ENCODE measurements at places on chromosomes 3 and 15. TPM values are rescaled to one million over a fixed set of nuclear protein-coding genes. Genes with fewer than 3 reads are reported as not detected.
A peak's percentile ranks its signal among the peaks of the same experiment; 100 is the strongest.

DNA sequence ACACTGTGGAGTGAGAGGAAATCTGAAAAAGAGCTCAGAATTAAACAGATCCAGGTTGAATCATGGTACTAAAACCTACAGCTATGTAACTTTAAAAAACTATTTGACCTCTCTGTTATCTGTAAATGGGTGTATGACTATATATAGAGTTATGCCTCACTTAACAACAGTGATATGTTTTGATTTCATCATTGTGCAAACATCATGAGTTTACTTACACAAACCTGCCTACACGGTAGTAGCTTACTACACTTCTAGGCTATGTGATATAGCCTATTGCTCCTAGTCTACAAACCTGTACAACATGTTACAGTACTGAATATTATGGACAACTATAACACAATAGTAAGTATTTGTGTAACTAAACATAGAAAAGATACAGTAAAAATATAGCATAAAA, 191.6 kb upstream of the MEIS2 start:
- H3K27ac ChIP-seq, result no peak overlapping the region
- no peaks in the 10 kb centered on the region for H3K27me3 ChIP-seq
- no peak for DNase-seq
- no peaks in the 10 kb centered on the region for H3K36me3 ChIP-seq
- no peak overlapping the region for H3K4me3 ChIP-seq

- no peak for DNase-seq
- H3K4me3 ChIP-seq, result no peak overlapping the region
- no peak overlapping the region for H3K27ac ChIP-seq
- peaks cover 49% of the 10 kb centered on the region for H3K36me3 ChIP-seq
- no peaks in the 10 kb centered on the region for H3K4me1 ChIP-seq
Measured at GRCh38 chr3:196889844-196890708, 22.4 kb downstream of the SENP5 start.

GRCh38 chr3:8638994-8639658, 5.5 kb downstream of the SSUH2 start:
- no peaks in the 10 kb centered on the region for H3K36me3 ChIP-seq
- H3K4me3 ChIP-seq, result no peak overlapping the region
- no peaks in the 10 kb centered on the region for H3K27me3 ChIP-seq
- no peaks in the 10 kb centered on the region for H3K4me1 ChIP-seq
- no peak for DNase-seq
- H3K27ac ChIP-seq, result no peak overlapping the region

DNA sequence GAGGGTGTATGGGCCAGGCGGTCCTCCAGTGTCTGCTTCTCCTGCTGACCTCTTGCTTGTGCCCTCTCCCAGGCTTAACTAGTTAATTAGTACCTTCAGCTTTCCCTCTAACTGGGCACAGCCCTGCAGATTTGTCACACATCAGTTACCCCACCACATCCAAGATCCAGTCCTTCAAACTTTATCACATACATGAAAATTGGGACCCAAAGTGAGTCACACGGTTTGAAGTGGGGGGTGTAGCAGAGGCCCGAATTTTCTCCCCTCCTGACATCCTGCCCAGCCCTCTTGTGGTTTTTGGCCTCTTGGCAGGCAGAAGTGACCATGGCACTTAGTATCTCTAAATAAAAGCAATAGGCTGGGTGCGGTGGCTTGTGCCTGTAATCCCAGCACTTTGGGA, 3.9 kb downstream of the MAPKAPK3 start:
- H3K27ac ChIP-seq, result no peak overlapping the region
- H3K27me3 ChIP-seq, result no peaks in the 10 kb centered on the region
- H3K4me3 ChIP-seq, result no peak overlapping the region
- H3K36me3 ChIP-seq, result no peaks in the 10 kb centered on the region

DNA sequence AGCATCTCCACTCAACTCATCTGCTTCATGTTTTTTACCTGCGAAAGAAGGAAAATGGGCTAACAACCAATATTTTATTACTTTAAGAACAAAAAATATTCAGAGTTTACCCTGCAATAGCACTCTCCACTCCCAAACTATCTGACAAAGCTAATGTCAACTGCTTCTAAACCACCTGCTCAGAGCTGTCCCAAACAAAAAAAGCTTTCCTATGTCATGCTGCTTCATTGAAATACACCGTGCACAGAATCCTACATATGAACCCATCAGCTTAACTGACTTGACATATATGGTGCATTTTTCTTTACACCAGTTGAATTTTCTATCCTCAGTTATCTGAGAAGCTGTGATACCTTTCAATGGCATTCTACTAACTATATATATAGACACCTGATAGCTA, 16.5 kb downstream of the SLTM start:
- no peaks in the 10 kb centered on the region for H3K27me3 ChIP-seq
- no peak for DNase-seq

DNA sequence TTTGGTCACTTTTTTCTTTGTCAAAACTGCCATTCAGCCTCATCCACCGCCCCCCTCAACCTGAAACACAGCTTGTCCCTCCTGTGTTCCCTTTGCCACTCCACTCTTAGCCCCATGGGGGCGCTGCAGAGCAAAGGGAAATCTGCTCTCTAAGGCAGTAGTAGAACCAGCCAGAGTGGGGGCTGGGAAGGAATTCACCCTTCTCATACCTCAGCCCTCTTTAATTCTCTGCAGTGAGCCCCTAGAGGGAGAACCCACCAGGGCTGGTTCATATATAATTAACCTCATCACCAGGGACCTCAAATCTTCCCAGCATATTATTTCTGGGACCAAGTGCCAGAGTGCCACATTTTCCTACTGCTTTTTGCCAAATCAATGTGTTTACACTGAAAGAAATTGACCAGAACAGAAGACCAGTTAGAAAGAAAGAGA, 2.8 kb upstream of the BCL6 start:
- H3K36me3 ChIP-seq, result no peaks in the 10 kb centered on the region
- H3K4me1 ChIP-seq, result peaks cover 19% of the 10 kb centered on the region
- peak overlapping the region; percentile 13 for H3K27ac ChIP-seq
- no peak overlapping the region for H3K4me3 ChIP-seq
- no peaks in the 10 kb centered on the region for H3K27me3 ChIP-seq

DNA sequence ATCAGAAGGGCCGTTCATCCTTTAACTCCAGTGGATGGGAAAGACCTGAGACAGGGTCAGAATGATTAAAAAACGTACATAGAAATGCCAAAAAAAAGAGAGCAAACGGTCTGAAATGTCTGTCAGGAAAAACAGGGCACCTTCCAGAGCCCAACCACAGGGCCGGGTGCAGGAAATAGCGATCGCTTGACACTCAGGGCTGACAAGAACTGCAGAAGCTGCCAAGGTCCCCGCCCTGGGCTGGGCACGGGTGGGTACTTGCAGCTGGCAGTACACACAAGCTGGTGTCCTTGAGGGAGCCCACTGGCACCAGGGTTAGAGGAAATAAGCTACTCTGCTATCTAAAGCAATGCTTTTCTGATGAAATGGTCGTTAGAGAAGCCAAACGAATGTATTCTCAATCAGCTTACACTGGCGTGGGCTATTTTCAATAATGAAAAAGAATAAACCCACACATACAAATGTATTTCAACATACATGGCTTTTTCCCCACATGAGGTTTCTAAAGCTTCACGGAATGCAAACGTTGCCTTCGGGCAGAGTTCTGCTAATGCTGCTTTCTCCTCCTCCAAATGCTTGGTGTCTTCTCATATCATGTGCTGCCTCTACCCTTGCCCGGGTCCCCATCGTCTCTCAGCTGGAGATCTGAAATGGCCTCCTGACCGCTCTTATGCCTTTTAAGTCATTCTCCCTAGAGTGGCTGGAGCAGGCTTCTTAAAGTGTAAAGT, 15.6 kb downstream of the FRMD4B start:
- H3K4me3 ChIP-seq, result no peak overlapping the region
- H3K36me3 ChIP-seq, result no peaks in the 10 kb centered on the region
- H3K27ac ChIP-seq, result no peak overlapping the region

DNA sequence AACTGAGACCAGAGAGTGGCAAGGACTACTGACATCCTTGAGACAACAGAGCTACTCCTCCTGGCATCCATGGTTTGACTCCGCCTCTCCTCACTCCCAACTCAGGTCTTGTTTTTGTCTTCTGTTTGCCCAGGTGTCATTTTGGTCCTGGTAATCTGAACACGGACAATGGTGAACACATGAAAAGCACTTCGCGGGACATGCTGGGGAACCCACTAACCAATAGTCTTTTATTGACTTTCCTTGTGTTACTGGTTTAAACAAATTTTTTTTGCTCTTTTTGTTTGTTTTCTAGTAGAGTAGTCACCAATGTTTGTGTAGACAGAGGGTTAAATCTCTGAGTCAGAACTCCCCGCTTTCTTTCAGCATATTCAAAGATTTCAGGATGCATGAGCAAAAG, 38.4 kb downstream of the LARP6 start:
- DNase-seq, result no peak
- no peak overlapping the region for H3K27ac ChIP-seq
- peaks cover 17% of the 10 kb centered on the region for H3K4me1 ChIP-seq
- no peaks in the 10 kb centered on the region for H3K36me3 ChIP-seq
- no peaks in the 10 kb centered on the region for H3K27me3 ChIP-seq

GRCh38 chr15:83657549-83657948, 3.6 kb downstream of the ADAMTSL3 start:
- peaks cover 6% of the 10 kb centered on the region for H3K4me1 ChIP-seq
- no peak for DNase-seq
- H3K27ac ChIP-seq, result no peak overlapping the region
- H3K27me3 ChIP-seq, result no peaks in the 10 kb centered on the region

GRCh38 chr3:161770484-161771386, 274.1 kb downstream of the OTOL1 start:
- H3K4me1 ChIP-seq, result no peaks in the 10 kb centered on the region
- no peaks in the 10 kb centered on the region for H3K36me3 ChIP-seq
- H3K4me3 ChIP-seq, result no peak overlapping the region

Gene NEK10
- 1.9 TPM for total RNA-seq

Gene ADPRH
- 1.3 TPM for total RNA-seq

Gene POLQ
- total RNA-seq, result 9.1 TPM

Gene RBM6
- 45.9 TPM for total RNA-seq
